Breast epithelium (tissue), 4 donors: ENCODE measurements at places on chromosomes 11 and 22. TPM values are rescaled to one million over a fixed set of nuclear protein-coding genes. Genes with fewer than 3 reads are reported as not detected.

IMMP1L gene
- total RNA-seq = 27.2 TPM

OR52B4 gene
- not detected for total RNA-seq

OOSP1 gene
- not detected for total RNA-seq

CLMP gene
- total RNA-seq = 70.8 TPM

DNA sequence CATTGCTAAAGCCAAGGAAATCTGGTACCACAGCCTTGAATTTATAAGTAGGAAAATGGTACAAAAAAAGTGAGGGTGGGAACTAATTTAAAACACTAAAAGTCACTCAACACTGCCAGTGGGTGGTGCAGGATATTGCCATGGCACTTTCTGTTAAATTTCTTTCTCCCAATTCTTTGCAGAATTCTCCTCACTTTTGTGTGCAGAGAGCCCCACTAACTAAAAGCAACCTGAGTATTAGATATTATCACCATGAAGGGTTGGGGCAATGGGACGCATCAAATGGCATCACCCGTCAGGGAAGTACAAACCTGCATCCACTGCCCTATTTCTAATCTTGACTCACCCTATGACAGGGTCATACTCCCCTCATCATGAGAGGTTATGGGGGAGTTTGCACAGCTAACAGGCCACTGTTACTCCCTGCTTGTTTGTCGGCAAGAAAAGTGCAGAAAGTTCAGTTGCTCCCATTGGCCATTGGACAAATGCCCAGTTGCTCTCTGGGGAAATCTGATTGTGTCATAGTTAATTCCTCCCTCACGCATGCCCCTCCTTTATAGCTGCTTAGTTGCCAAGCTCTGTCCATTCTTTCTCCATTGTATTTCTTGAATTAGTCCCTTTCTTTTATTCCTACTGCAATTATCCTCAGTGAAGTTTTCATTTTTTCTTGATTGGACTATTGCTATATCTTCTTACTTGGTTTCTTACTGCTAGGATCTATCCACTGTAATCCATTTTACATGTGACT lies 93.8 kb upstream of the BLID start:
- H3K4me3 ChIP-seq = no peak overlapping the region
- DNase-seq = no peak
- H3K27me3 ChIP-seq = no peaks in the 10 kb centered on the region
- H3K27ac ChIP-seq = peak overlapping the region; percentile 38
- peaks cover 7% of the 10 kb centered on the region for H3K4me1 ChIP-seq

- no peaks in the 10 kb centered on the region for H3K36me3 ChIP-seq
- H3K27ac ChIP-seq = peak overlapping the region; percentile 92
- H3K4me1 ChIP-seq = peaks cover 7% of the 10 kb centered on the region
- DNase-seq = peak; percentile 69
- H3K27me3 ChIP-seq = no peaks in the 10 kb centered on the region
These were observed 8.4 kb downstream of the FAM118A start for GRCh38 chr22:45318168-45318557.

GRCh38 chr11:66728693-66729385 lies at the start of gene SPTBN2:
TSS of gene SPTBN2 (minus strand) at chr11:66729216. CDS start at chr11:66721240, 7,976 bp downstream.
- no peaks in the 10 kb centered on the region for H3K36me3 ChIP-seq
- no peaks in the 10 kb centered on the region for H3K27me3 ChIP-seq
- no peak for DNase-seq
- no peaks in the 10 kb centered on the region for H3K4me1 ChIP-seq
- H3K27ac ChIP-seq = no peak within 1 kb of the TSS

DNA sequence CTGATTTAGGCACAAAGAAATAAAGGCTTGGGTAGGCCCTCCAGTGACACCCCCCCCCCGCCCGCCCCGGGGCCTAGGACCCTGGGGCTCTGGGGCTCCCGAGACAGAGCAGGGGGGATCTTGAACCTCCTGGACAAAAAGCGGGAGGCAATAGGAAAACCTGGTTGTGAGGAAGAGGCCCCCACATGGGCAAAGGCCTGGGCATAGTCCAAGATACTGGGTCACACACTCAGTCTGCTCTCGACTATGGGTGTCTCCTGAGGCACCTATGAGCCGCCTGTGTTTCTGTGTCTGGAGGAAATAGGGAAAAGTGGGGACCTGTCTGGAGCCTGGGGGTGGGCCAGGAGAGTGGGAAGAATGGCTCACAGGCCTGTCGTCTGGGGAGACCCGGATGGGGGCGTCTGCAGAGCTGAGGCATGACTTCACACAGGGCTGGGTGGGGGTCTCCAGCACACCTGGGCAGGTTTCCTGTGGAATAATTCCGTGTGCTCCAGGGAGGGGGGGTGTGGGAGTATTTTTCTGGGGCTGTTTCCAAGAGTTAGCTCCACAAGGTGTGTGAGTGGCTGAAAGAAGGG lies 2.4 kb upstream of the MN1 start:
- no peaks in the 10 kb centered on the region for H3K4me1 ChIP-seq
- H3K27ac ChIP-seq = no peak overlapping the region
- H3K27me3 ChIP-seq = no peaks in the 10 kb centered on the region
- no peak overlapping the region for H3K4me3 ChIP-seq

DNA sequence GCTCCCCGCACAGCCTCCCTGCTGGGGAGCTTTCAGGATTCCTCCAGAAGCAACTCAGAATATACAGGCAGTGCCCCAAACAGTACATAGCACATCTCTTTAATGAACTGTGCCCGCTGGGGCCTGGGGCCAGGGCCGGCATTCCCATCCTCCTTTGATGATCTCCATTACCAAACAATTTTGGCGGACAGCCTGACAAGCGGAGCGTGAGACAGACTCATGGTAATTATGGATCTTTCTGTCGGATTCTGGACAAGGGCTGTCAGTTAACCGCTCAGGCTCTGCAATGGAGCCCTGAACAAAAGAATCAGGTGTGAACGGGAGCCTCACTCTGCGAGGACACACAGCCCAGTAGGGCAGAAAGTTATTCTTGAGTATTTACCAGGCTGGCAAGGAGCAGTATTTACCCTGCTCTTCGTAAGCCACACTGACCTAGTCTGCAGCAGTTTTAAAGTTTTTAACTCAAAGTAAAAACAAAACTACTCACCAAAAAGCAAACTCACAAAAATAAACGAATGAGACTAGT lies 174.0 kb downstream of the TBC1D22A start:
- H3K27ac ChIP-seq = no peak overlapping the region
- DNase-seq = no peak
- H3K36me3 ChIP-seq = no peaks in the 10 kb centered on the region
- H3K27me3 ChIP-seq = no peaks in the 10 kb centered on the region
- H3K4me3 ChIP-seq = no peak overlapping the region

- H3K27me3 ChIP-seq = no peaks in the 10 kb centered on the region
- H3K4me1 ChIP-seq = no peaks in the 10 kb centered on the region
- H3K36me3 ChIP-seq = no peaks in the 10 kb centered on the region
- DNase-seq = no peak
- no peak overlapping the region for H3K27ac ChIP-seq
- no peak overlapping the region for H3K4me3 ChIP-seq
These were observed 31.6 kb upstream of the ACCSL start for GRCh38 chr11:44016131-44016530.

DNA sequence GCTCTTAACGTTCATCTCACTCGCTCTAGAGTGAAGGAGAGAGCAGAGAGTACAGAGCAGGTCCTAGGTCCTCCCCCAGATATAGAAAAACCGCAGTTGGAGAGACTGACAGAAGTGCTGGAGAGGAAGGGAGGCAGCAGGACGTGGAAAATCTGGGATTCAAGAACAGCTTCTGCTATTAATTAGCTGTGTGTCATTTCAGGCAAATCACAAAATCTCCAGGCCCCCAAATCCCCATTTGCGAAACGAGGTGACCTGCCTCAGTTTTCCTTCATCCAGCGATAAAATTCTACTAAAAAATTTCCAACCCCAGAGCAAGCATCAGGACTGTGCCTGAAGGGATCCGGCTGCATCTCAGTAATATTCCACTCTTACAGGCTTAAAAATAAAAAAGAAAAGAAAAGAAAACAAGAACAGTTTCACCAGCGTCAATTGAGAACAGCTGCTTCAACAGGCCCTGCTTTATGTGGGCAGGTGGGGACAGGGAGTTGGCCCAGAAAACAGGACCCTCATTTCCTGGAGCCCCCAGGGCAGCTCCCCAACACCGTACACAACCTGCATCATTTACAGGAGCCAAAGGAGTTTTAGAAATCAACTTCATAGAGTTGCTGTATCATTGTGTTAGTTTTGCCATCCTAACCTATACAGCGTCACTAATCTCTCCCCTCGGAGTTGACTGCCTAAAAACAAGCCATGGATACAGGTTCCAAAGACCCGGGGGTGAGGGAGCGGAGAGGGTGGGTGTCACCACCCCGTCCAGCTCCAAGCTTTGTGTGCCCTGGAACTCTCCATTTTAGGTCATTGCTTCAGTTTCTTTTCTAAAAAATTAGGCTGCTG lies 2.3 kb upstream of the MALAT1 start:
- H3K27ac ChIP-seq = peak overlapping the region; percentile 98
- H3K36me3 ChIP-seq = no peaks in the 10 kb centered on the region
- DNase-seq = no peak
- H3K4me1 ChIP-seq = peaks cover 16% of the 10 kb centered on the region
- H3K4me3 ChIP-seq = peak overlapping the region; percentile 72

GRCh38 chr11:43954241-43954640 lies 11.8 kb downstream of the C11orf96 start:
- no peak overlapping the region for H3K27ac ChIP-seq
- no peaks in the 10 kb centered on the region for H3K27me3 ChIP-seq
- no peaks in the 10 kb centered on the region for H3K4me1 ChIP-seq
- H3K36me3 ChIP-seq = no peaks in the 10 kb centered on the region

- H3K36me3 ChIP-seq = no peaks in the 10 kb centered on the region
- no peak overlapping the region for H3K4me3 ChIP-seq
- H3K4me1 ChIP-seq = no peaks in the 10 kb centered on the region
- H3K27me3 ChIP-seq = no peaks in the 10 kb centered on the region
- no peak for DNase-seq
- H3K27ac ChIP-seq = no peak overlapping the region
These were observed 25.5 kb downstream of the MYEOV start for GRCh38 chr11:69319255-69320106.

- H3K36me3 ChIP-seq = no peaks in the 10 kb centered on the region
- no peak for DNase-seq
- H3K27ac ChIP-seq = no peak overlapping the region
- H3K4me3 ChIP-seq = no peak overlapping the region
These were observed 143.9 kb downstream of the CADM1 start for GRCh38 chr11:115360186-115360824.

DNA sequence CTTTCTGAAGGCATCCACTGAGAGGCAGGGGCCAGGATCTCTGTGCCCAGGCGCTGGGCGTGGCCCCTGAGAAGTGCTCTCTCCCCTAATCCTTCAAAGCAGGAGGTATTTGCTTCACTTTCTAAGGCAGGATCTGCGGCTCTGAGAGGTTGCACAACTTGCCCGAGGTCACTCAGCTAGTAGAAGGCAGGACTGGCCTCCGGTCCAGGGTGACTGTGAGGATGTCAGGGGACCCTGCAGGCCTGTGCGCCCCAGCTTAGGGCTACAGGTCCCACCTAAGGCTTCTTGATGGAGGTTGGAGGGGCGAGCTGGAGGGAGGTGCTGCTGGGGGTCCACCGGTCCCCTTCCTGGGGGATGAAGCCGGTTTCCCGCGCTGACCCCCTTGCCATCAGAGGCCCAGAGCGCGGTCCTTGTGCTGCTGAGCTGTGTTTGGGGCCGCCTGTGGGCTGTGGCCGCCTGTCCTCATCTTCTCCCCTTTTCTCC lies 979 bp downstream of the SMIM38 start:
- no peaks in the 10 kb centered on the region for H3K27me3 ChIP-seq
- H3K27ac ChIP-seq = peak overlapping the region; percentile 16
- no peak overlapping the region for H3K4me3 ChIP-seq
- no peak for DNase-seq
- H3K4me1 ChIP-seq = peaks cover 8% of the 10 kb centered on the region
